ENCODE measurements at places on chromosomes 1 and 21.

GRCh38 chr1:10694274-10694632 lies 102.2 kb downstream of the CASZ1 start:
- no peak for DNase-seq

DNA sequence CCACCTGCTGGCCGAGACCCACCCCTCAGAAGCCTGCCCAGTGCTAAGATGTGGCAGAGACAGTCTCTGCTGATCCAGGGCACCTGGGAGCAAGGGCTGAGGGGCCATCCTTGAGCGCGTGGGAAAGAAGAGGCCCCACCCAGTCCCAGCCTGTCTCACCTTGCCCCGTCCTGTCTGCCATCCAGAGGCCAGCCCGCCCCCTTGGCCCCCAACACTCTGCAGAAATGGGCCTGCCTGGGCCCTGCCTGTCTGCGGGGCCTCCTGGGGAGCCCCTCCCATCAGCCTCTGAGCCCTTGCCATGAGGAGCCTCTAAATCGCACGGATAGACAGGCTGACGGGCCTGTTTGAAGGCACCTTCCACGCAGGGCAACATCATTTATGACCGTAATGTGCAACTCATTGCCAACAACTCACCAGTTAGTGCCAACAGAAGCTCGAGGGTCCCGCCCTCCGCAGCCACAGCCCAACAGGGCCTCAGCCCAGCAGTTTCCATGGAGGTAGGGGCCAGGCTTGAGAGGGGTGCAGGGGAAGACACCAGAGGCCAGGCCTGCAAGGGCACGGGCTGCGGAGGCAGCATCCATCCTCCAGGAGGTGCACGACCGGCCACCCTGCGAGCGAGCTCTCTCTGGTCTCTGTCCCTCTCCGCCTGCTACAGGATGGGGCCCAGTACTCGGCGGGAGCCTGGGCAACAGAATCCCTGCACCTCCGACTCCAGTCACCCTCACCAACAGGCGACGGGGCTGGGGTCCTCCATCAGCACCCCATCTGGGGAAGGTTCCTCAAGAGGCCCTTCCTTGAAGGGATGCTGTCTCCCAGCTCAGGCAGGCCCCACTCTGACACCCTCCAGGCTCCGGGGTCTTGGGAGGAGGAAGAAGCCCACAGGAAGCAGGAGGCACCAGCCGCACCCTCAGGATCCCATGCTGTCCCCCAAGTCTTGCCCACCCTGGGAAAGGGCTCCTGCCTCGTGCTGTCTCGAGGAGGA lies 78.0 kb downstream of the MEGF6 start:
- DNase-seq, result no peak

DNA sequence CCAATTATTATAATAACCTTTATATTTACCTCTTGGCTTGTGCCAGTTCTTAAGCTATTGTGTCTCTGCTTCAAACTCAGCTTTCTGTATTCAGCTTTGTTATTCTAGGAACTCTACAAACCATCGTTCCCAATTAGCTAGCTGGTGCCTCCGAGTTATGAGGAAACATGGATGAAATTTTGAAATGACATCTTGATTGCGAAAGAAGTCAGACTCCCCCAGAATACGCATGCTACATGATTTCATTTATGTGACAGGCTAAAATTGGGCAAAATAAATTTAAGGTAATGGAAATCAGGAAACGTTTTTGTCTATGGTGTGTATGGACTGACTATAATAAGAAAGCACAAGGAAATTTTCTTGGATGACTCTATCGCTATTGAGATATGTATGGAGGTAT lies 256.8 kb upstream of the NCAM2 start:
- no peak for DNase-seq

DNA sequence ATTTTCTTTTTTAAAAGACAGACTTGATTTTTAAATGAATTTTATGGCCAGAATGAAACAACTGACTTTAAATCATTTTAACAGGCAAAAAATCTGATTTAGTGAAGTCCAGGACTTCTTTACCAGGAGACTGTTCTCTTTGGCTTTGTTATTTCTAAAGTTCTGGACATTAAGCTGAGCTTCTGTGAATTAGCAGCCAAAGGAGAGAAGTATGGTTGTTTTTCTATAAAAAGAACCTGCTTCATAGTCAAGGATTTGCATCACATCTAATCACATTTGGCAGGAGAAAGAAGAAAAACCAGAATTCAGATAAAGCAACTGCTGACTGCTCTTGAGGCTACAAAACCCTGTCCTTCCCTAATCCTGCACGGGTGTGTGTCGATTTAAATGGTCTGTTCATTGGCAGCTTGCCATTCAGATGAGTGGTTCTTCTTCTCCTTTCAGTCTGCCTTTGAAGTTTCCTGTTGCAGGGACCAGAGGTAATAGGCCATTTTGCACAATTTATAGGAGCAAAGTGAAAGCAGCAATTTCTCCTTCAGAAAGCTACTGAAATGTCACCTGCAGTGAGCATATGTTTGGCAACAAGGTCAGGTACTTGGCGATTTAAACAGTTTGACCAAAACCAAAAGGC lies 215.4 kb downstream of the OLFM3 start:
- DNase-seq, result peak; percentile 23

DNA sequence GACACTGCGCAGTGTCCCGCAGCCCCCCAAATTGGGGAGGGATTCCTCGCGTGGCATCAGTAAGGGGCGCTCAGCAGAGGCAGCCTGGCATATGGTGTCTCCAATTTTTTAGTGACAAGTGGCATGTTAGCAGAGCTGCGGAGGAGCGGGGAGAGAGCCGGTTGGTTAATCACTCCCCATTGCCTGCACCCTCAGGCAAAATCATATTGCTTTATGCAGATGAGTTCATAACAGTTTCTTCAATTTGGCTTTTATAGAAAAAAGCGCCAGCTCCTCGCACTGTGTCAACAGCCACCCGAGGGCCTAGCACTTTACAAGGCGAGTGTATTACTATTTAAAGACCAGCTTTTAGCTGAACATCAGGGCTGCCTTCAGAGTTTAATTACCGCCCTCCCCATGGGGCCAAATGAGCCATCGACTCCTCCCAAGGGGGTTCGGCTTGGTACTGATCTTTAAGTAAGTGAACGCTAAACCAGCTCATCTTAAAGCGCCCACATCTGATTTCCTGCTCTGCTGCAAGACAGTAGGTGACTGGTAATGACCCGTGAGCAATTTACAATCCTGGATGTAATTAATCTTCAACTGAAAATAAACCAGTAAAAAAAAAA lies 298.9 kb downstream of the DSCAM start:
- DNase-seq, result no peak

DNA sequence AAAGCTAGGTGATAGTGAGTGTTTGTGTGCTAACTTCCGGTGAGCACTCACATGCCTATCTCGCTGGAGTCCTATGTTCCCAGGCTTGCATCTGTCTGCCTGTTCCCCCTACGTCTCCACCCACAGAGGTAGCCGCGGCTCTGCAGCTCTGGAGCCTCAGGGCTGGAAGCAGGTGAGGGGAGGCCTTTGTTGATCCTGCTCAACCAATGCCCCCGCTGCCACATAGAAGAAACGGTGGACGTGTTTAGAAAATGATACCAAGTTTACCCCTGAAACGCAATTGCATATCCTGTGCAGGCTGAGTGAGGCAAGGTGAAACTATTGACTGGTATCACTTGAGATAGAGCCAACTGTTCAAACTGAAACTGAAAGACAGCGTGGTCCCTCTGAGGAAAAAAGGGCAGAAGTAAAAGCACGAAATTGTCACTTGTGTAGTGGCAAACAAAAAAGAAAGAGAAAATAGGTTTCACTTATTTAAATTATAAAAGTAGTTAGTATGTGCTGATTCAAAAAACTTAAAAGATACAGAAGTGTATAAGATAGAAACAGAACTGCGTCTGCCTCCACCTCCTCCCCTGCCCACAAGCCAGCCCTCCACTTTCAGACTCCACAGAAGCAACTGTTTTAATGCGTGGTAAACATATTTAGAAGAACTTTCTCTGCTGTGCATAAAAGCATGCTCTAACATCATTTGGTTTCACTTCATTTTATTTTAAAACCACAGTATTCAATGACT lies 38.6 kb upstream of the ETS2 start:
- DNase-seq, result no peak

DNA sequence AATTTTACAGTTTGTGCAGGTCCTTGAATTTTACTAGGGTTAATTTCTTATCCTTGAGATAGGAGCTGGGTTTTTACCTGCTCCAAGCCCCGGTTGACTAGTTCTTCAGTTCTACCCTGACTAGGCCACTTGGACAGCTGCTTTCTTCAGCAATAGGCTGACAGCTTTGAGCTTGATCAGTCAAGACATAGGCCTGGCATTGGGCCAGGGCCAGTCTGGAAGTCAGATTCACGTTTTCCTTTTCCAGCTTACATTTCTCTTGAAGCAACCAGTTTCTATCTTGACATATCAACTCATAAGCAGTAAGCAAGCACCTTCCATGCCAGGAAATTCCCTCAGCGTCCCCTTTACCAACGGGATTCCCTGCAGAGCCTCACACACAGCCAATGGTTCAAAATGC lies 63.7 kb upstream of the AJAP1 start:
- no peak for DNase-seq

DNA sequence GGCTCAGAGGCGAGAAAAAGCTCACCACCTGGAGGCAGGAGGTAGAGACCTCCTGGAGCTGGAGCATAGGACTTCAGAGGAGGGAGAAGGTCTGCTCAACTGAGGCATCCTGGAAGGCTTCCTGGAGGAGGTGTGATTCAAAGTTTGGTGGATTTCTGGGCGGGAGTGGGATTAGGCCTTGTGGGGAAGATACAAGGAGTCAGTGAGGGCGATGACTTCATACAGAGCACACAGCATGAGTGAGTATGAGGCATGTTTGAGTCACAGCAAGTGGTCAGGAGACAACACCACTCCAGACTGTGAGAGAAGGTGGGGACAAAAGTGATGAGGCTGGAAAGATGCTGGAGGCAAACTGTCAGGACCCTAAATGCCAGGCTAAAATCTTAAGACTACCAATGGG lies 77.6 kb downstream of the MATN1 start:
- peak; percentile 44 for DNase-seq

DNA sequence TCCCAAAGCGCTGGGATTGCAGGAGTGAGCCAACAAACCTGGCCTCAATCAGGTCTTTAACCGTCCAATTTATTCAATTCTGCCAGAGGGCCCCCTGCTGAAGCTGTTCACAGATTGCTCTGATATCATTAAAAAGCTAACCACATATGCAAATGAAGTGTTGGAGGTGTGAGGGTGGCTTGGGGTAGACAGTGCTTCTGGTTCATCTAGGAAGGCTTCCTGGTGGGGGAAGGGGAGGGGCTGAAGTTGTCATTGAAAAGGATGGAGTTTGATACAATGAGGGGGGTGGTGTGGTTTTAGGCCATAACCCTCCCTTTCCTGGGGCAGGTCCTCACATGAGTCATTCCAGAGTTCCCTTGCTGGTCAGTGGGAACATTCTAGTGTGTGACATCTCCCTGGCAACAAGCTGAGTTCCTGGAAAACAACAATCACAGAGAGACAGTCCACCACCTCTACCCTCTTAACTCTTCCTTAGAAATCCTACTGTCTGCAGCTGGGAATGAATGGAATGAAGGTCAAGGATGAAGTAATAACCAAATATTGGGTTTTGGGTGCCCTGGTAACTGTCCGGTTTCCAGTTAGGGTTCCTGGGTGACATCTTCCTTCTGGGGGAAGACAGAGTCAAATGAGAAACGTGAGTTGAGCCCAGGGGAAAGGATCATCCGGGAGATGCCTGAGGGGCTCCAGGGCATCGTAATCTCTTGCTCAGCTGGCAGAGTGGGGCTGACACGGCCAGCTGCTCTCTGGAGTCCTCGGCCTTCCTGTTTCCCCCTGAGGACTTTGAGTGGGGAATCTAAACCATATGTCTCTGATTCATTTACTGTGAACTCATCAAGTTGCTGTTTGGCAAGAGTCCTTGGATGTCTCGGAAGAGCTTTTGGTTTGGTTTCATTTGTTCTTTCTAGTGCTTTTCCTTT lies 32.2 kb downstream of the BATF3 start:
- peak; percentile 94 for DNase-seq
